Dorsolateral prefrontal cortex (tissue), 122 donors: ENCODE measurements at places on chromosomes 13 and 19.

DNA sequence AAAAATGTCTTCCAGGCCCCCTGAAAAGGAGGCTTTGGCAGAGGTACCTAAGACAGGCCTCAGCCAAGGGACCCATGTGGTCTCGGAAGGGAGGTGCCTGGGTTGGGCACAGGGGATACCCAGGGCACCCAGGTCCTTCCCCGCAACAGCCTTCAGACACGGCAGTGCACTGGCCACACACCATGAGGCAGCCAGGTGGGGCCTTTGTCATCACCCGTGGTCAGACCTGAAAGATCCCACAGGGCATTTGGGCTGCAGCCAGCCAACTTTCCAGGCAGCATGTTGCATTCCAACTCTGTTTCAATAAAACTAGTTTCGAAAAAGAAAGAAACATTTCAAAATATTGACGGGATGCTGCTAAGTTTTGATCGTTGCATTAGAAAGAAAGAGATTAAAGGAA, 4.7 kb upstream of the TUBGCP3 start:
- DNase-seq: no peak

DNA sequence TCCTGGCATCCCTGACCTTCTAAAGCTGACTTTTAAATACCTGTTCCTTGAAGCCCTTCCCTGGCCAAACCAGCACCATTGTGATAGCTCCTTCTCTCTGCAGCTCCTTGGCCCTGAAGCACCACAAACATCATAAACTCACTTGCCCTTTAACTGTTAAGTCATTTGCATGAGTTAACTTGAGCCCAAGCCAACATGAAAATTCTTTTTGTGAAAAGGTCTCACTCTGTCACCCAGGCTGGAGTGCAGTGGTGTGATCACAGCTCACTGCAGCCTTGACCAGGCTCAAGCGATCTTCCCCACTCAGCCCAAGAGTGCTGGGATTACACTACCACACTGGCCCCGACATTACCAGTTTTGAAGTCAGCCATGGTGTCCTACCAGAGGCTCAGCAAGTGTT, 87.8 kb downstream of the ZIC5 start:
- no peak for DNase-seq

GRCh38 chr13:105991622-105992277, 543.7 kb downstream of the EFNB2 start:
- DNase-seq: no peak

GRCh38 chr19:58575183-58576041, 2.3 kb upstream of the MZF1 start:
- DNase-seq: peak; percentile 95

DNA sequence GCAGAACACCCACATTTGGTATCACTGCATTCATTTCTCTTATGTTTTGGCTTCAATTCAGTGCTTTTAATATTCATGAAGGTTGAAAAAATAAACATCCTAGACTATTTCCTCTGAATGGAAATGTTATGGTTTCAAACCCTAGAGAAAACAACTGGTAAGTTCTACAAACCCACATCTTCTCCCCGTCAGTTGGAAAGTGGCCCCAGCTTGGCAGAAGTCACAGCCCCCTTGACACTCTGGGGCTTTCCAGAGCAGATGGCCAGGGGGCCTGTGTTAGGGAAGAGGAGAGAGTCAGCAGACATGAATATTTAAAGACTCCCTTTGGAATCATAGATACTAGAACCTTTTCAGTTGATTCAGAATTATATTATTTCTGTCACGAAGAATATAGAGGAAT, 123.9 kb downstream of the SHISA2 start:
- no peak for DNase-seq

- no peak for DNase-seq
Measured at GRCh38 chr13:66681403-66681802, 548.7 kb downstream of the PCDH9 start.

DNA sequence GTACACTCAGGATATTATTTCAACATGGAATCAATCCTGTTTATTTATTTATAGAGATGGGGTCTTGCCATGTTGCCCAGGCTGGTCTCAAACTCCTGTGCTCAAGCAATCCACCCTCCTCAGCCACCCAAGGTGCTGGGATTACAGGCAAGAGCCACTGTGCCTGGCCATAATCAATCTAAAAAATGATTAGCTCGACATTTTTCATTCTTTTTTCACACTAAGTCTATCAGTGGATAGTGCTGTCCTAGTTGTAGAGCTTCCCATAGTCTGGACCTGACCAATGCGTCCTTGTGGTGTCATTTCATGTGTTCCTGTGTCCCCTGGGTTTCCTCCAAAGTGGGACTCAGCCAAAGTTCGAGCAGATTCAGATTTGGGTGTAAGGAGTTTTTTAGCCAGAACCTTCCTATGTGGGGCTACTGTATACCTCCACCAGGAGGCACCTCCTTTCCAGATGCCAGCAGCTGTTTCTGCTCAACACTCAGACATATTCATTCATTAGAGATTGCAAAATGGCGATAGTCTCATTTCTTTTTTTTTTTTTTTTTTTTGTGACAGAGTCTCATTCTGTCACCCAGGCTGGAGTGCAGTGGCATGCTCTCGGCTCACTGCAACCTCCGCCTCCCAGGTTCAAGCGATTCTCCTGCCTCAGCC, 61.1 kb downstream of the MAP4K1 start:
- DNase-seq: no peak

GRCh38 chr13:50761406-50761805, 82.1 kb downstream of the DLEU7 start:
- no peak for DNase-seq

GRCh38 chr13:43475140-43475539, 311.6 kb downstream of the ENOX1 start:
- DNase-seq: no peak

GRCh38 chr19:48742096-48742495, 1.7 kb upstream of the RASIP1 start:
- DNase-seq: no peak

DNA sequence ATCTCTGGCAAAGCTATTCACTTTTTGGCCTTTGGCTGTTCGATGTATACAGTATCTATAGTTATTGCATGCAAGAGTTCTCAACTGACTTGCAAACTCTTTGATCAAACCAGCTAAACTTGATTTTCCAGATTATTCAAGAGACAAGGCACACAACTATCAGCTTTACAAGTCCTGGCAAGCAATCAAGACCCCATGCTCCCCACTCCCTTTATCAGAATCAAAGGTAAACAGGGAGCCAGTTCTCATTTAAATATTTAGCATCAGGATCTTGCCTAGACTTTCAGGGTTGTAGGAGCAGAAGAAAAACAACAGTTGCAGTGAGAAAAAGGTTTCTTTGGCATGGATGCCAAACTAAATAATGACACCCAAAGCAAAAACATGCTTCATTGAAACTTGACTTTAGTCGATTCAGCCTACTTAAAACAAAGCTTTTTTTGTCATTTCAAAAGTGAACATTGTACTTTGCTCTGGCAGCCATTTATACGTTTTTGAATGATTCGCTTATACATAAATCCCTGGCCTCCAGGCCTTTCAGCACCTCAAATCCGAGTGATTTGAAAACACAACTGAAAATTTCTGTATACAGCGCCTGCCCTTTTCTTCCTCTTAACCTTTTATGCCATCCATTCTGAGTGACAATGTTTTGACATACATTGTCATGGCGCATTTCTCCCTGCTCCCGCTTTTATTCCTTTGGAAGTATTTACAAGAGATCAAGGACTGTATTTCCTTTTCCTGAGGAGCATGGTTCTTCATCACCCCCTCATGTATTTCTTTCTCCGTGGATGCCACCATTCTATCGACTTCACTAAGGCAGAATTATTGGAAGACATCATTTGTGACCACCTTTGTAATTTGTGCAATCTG, 340.8 kb downstream of the KLF5 start:
- DNase-seq: no peak

DNA sequence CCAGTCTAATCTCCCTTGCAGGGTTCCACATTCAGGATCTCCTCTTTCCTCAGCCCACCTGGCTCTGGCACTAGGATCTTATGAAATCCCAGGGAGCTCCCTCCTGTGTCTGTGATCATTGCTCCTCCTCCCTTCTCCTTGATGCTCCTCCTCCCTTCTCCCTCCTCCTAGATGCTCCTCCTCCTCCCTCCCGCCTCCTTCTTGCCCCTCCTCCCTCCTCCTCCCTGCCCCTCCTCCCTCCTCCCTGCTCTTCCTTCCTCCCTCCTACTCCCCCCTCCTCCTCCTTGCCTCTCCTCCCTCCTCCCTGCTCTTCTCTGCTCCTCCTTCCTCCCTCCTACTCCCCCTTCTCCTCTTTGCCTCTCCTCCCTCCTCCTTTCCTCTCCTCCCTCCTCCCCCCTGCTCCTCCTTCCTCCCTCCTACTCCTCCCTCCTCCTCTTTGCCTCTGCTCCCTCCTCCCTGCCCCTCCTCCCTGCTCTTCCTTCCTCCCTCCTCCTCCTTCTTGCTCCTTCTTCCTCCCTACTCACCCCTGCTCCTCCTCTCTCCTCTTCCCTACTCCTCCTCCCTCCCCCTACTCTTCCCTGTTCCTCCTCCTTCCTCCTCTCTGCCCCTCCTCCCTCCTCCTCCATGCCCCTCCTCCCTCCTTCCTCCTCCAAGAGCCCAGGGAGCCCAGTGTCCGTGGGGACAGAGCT, 14.9 kb upstream of the ZBTB7A start:
- DNase-seq: no peak

DNA sequence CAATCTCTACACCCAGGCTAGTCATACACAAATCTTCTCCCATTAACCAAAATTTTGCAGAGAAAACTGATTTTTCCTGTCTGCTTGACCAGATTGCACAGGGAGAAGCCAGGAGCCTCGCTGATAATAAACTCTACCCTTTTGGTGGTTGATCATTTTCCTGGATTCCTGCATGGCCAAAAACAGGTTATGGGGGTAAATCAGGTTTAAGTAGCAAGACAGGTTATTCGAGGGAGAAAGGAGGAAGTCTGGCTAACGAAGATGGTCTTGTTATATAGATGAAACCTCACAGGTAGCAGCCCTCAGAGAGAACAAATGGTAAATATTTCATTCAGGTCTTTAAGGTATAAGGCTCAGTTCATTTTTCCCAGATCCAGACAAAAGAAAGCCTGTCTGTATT, 16.0 kb upstream of the CEACAM6 start:
- DNase-seq: no peak

DNA sequence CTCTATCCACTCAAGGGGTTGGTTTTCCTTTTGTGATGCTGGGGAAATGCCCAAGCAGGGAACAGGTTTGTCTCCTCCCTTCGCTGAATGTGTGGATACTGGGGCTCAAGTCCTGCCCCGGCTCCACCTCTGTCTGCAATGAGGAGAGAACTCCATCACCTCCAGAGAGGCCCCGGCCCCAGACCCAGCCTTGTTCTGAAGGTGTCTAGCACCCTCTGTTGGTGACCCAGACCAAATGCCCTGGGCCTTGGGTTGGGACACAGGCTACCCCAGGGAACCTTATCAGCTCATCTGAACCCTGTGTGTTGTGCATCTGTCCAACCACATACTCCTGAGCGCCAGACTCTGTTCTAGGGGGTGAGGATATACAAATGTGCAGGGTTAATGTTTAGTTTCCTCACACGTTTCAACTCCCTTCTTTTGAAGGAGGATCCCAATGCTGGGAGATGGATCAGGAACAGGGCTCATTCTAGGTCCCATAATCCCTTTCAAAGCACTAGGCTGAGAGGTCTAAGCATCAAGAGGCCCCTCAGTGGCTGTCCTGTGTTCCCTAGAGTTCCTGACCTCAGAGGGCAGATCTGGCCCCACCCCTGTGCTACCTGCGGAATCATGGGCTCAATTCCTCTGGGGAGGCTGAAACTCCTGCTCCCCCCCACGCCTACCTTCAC, 112.5 kb upstream of the SLC7A1 start:
- no peak for DNase-seq

DNA sequence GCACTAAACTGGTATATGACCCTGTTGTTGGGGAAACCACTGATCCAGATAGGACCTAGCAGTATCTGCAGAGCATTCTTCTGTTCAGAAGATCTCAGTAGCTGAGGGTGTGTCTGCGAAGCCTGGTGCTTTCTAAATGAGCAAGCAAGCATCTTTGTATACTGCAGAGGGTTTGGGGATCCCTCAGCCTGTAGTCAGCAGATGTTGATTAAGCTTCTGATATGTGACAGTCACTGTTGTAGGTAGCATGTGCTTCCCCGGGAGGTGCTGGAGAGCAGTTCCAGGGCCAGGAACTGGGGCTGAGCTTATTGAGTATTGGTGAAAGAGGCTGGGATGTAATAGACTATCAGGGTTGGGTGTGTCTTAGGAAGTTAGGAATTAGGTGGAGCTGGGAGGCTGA, 1.5 kb downstream of the SCAF1 start:
- no peak for DNase-seq

DNA sequence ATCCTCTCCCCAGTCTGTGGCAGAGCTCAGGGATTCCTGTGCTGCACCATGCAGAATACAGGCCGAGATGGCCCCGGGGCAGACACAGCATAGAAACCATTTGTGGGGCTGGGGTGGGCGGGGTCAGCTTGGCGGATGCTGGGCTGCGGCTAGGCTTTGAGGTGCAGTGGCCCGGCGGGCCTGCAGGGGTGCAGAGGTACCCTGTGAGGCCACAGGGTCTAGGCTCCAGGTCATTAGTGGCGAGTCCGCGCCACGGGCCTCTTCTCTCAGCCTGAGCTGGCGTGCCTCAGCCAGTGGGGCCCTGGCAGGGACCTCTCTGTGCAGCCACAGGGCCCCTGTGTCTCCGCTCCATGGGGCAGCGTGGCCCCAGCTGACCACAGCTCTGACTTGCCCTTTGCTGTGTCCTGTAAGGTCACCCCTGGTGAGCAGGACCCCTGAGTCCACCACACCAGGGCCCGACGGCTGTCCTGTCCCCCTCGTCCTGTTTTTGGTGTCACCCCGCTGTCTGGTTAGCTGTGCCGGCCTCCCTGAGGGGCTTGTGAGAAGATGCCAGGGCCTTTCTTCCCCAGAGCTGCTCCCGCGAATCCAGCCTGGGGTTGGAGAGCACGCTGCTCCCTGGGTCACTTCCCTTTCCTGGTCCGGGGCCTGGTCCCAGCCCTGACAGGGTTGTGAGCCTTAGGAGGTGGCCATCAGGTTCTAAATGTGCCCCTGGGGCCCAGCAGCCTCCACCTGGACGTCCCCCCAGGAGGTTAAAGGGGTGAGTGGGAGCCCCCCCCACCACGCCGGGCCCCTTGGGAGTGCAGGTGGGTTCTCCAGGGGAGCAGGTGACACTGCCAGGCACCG, 12.1 kb downstream of the KDM4B start:
- DNase-seq: no peak

DNA sequence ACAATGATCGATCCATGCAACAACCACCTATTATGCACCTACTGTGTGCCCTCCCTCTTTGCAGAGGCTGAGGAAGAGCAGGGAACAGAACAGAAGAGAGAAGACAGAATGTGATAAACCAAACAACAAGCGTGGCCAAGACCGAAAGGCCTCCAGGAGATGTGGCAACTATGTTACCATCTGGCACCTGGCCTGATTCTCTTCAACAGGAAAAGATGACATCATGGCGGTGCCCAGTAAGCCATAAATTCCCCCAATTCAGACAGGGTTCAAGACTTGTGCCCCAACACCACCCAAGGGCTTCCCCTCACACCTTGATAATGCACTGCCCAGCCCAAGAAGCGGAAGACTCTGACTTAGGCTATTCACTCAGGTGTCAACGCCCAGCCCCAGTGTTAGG, 44.3 kb downstream of the SLC7A1 start:
- no peak for DNase-seq

DNA sequence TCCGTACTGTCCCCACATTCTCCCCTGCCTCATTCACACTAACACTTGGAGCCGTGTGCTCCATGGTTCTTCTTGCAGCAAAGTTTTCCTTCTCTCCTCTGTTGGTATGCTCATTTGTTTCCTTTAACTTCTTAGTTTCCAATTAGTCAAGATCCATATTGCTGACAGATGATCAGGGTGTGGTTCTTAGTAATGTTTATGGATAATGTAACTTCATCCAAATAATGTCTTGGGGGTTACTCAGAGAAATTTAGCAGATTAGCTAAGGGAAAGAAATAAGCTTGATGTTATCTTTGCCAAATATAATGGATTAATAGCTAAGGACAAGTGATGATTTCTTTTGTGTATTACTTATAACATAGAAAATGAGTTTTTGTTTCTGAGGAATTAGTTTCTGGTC, 174.4 kb downstream of the NUFIP1 start:
- no peak for DNase-seq
